ENCODE measurements at places on chromosomes 3 and 15.

DNA sequence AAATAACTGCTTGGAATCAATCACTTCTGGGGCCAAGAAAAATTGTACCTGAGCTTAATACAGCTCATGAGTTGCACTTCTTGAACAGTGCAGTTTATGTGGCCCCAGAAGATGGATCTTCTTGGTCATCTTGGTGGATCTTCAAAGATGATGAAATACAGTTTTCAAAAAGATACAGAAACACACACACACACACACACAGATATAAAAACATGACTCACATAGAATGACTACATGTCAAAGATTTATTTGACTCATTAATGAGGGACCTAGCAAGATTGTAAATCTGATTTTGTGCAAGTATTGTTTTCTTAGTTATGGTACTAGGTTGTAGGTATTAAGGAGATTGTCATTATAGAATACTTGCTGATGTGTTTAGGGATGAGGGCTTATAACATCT is 32.6 kb downstream of the PDCD6IP start:
- no peak for DNase-seq

DNA sequence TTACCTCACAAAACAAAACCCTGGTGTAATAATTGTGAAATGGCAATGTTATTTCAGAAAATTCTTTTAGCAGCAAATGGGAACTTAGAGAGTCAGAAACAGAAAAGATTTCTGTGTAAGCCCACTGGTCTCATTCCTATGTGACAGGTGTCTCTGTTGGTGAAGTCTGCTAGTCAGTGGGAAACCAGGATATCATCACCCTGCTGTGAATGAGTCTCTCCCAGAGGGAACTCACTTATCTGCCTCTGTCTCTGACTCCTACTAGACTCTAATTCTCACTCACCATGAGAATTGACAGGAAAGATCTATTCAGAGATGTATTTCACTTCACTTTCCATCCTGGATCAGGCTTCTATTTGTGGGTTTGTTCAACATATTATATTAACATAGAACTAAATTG is 266.0 kb downstream of the EPHA3 start:
- no peak for DNase-seq

DNA sequence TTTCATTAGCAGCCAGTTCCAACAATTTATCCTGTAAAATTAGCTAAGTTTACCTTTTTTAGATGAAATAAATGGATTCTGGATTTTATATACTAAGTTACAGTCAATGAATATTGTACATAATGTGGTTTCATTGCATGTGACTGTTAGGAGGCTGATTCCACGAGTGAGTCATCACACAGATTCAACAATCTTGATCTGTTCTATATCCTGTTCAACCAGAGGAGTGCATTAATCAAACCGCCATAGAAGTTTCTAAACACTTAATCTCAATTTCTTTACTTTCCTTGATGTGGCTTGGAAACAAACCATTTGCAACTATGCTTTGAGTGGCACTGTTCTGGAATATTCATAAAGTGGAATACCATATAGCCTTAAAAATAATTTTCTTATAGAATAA is 15.3 kb downstream of the DNAJC13 start:
- DNase-seq: no peak

DNA sequence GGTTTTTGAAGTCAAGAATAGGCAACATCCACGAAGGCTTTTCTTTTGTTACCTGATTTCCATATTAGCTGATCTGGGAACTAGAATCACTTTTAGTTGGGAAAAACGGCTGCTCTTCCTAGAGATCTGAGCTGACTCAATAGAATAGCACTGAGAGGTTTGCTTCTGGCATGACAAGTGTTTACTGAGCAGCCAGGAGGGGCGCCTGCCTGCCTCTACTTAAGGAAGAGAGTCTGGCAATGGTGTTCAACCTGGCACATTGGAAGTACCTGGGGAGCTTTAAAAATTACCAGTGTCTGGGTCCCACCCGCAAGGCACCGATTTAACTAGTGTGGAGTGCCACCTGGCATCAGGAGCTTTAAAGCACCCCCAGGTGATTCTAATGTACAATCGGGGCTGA is 34.4 kb downstream of the FAM43A start:
- DNase-seq: no peak

GRCh38 chr3:63582943-63583500 is 69.5 kb upstream of the SNTN start:
- no peak for DNase-seq

DNA sequence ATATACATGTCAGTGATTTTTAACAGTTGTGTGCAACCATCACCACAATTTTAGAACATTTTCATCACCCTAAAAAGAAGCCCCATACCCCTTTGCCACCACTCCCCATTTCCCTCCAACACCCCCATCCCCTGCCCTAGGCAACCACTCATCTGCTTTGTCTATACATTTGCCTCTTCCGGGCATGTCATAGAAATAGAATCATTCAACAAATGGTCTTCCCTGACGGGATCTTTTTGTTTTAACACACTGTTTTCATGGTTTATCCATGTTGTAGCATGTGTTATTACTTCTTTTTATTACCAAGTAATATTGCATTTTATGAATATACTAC is 4.0 kb downstream of the VILL start:
- DNase-seq: no peak

- DNase-seq: no peak
Observed at GRCh38 chr15:73368301-73369136, at the start of gene HCN4. Gene HCN4 (minus strand): TSS chr15:73368958. CDS start chr15:73368270, 688 bp downstream.

Data from Right ventricle myocardium inferior (tissue), 1 donor.